Activated CD8-positive, alpha-beta memory T cell treated with anti-CD3 and anti-CD28 coated beads for 1 hour (primary cell): ENCODE measurements at places on chromosomes 5 and 9.

DNA sequence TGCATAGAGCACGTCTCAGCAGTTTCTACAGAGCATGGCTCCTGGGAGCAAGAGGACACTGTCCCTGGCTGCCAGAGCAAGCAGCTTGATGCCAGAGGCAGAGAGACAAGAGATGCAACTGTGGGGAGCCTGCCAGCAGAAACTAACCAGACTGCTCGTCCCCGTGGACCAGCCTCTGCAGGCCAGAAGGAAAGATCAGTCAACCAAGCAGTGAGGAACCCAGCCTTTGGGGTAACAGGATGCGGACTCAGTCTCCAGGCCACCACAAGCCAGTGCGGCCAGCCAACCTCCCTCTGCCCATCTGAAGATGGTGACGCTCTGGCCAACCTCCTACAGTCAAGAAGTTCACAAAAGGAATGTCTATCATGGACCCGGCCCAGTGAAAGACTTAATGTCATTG is 3.7 kb downstream of the SURF4 start:
- DNase-seq = no peak

- no peak for DNase-seq
Measured at GRCh38 chr9:37951671-37952449, 47.9 kb upstream of the SLC25A51 start.

GRCh38 chr5:159619826-159620225 is 289.5 kb upstream of the IL12B start:
- no peak for DNase-seq

GRCh38 chr9:38687389-38687842 is 32.5 kb downstream of the FAM240B start:
- DNase-seq = no peak

GRCh38 chr9:105413525-105413924 is 34.3 kb upstream of the FSD1L start:
- DNase-seq = no peak

DNA sequence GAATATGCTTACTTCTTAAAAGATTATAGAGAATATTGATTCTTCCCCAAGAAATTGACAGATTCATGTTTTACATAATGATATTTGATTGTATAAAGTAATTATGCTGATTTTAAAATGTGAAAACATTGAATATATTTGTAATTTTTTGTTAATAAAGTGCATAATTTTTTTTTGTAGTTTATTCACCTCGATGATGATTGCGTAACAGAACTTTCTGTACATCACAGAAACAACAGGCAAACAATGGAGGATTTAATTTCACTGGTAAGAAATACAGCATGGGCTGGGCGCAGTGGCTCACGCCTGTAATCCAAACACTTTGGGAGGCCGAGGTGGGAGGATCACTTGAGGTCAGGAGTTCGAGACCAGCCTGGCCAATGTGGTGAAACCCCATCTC is 70.1 kb downstream of the MELK start:
- no peak for DNase-seq

DNA sequence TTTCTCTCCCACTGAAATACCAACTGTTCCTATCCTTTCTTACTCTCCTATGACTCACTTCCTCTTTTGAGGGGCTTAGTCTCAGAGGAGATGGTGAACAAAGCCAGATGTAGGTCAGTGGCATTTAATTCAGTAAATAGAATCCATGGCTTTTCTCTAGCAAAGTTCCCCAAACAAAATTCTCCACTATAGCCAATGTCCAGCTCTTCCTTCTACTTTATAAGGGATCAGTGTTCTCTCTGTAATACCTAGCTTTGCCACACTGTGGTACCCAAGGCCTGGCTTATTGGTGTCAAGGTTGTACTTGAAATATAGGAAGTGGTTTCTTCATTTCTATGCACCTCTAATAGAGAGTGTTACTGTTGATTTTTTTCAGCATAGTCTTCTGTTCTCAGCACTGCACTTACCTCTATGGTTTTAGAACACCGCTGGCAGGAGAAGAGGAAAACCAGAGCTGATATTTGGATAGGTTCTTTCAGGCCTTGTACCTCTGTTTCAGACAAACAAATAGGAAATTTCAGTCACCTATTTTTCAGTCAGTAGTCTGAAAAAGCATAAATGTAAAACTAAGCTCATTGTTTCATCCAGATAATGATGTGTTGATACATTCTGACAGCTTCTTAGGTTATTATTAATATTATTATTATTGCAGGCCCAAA is 40.6 kb upstream of the ITGA2 start:
- peak; percentile 8 for DNase-seq

- no peak for DNase-seq
Measured at GRCh38 chr9:133073086-133074014, 11.6 kb downstream of the CEL start.

DNA sequence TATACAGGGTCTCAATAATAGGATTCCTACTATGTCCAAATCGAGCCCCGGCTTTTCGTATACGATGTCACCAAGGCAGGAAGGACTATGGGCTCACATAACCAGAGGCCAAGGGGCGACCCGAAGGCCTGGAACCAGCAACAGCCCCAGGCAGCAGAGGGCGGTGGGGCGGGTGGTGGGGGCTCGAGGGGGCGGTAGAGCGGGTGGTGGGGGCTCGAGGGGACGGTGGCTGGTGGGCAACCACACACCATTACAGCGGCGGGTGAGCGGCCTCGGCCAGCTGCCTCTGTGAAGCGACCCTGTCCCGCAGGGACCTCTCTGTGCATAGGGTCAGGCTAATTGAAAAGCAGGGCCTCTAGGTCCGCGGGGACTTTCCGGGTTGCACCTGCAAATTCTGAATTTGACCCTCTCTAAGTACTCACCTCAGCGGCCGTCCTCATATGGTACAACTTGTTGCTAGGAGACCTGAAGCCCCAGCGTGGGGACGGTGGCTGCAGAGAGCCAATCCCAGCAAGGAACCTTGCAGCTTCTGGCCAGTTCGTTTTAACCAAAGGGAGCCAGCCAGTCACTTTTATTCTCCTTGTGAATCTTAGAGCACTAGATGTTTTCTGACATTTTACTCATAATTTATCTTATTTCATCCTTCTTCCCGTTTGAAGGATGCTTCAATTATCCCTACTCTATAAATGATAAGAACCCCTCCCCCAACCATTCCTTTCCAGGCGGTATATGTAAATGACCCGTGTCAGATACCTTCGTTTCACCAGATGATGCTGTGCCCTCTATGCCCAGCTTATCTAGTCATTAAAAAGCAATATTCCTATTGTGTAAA is at the start of gene NME5:
NME5 (minus strand) TSS at position 480 of the 832 bp plus-strand sequence. CDS start 648 bp downstream, outside the sequence.
- DNase-seq = no peak

GRCh38 chr5:93395971-93396379 is 185.0 kb downstream of the NR2F1-AS1 start:
- no peak for DNase-seq

- DNase-seq = no peak
Measured at GRCh38 chr5:6734243-6734700, 21.0 kb downstream of the TENT4A start.

DNA sequence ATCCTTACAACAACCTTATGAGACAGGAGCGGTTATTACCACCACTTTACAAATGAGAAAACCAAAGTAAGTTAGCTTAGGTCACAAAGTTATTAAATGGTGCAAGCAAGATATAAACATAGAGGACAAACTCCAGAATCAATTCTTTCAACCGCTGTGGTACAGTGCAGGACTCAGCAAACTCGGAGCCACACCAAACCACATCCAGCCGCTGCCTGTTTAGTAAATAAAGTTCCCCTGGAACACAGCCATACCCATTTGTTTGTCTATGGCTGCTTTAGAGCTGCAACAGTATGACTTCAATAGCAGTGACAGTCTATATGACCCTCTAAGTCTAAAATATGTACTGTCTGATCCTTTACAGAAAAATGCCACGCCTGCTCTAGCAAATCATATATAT is 1567.2 kb upstream of the WWC1 start:
- DNase-seq = no peak

DNA sequence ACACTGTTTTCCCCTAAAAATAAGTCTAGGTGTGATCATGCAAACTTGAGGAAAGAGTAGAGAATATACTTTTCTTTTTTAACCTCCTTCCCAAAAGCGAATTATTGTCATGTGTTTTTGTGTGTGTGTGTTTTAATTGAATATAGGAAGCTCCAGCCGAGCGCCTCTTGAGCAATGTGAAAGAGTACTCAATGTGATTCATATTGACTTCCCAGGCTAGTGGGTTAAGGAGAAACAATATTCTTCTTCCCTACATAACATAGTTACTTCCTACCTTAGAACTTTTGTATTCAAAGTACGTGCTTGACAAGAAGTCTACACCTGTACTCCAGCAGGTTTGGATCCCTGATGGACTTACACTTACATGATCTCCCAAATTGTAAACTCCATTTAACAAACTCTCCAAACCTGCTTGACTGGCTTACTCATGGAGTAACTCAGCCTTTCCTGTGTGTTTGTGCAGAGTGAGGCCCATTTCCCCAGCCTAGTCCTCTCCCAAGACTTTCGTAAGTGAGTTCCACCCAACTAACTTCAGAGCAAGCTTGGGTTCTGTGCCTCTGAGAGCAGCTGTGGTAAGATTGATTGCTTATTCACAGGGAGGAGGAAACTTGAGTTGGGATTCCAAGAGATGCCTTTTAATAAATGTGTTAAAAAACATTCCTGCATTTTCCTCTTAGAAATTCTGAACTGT is 9.3 kb downstream of the SLC28A3 start:
- DNase-seq = no peak

DNA sequence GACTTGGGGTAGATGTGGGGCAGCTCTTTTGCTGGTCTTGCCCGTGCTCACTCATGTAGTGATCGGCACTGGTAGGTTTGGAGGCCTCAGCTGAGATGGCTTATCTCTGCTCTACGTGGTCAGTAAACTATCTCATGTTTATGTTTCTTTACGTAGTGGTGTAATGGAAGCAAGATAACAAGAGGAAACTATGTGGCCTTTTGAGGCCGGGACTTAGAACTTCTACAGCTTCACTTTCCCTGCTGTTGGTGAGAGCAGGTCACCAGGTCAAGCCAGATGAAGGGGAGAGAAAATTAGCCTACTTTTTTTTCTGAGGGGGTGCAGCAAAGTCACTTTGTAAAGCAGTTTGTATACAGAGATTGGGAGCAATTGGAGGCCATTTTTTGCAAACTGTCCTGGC is 8.5 kb downstream of the FOCAD start:
- no peak for DNase-seq

DNA sequence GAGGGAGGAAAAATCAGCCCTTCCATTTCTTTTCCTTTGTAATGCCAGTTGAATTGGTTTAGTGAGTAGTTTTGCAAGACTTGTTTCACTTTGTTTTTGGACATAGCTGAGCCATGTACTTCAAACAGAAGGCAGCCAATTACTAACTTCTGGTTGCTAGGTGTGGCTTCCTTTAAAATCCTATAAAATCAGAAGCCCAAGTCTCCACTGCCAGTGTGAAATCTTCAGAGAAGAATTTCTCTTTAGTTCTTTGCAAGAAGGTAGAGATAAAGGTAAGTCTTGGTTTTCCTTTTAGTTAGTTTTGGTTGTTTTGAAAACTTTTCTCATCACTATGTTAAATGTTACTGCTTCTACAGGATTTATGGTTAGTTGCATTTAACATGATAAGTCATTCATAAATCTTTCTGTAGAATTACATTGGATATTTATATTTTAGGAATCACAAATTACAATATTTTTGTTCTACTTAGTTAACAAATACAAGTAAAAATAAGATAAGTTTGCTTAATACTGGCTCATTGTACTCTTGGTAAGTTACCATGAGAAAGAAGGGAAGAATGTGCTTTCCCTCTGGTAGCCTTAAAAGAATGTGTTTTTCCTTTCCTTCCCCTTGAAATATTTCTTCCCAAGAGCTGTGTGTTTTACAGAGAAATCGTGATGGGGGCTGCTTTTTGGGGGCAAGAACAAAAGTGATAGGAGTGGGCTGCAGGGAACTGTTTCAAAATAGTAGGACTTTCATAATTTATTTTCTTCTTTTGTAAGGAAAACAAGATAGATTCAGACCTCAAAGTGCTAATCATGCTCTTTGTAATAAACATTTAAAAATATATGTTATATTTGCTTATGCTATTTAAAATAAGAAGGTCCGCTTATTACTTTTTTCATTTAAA is at the start of gene ANXA1:
ANXA1 (plus strand) TSS at position 213 of the 890 bp plus-strand sequence. CDS start 6,671 bp downstream, outside the sequence.
- no peak for DNase-seq

- no peak for DNase-seq
Measured at GRCh38 chr5:113612060-113612496, 98.6 kb downstream of the YTHDC2 start.

DNA sequence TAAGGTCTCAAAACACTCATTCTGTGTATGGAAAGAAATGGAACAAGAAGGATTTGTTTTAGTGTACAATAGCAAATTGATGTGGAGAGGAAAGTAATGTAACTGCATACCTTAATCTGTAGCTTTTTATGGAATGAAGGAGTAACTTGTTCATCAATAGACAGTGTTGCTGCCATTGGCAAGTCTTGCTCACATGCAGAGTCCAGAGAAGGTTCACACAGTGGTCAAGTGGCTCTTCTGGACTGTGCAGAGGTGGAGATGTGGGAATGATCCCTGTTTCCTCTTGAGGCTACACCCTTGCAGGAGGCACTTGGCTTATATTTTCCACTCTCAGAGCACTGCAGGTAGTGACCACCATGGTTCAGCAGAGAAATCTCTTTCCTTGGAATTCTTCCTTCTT is 132.9 kb upstream of the ANKH start:
- DNase-seq = no peak

- DNase-seq = no peak
Measured at GRCh38 chr5:60445921-60446320, 254.0 kb downstream of the DEPDC1B start.

GRCh38 chr5:172705576-172706084 is 64.6 kb downstream of the NEURL1B start:
- DNase-seq = no peak

DNA sequence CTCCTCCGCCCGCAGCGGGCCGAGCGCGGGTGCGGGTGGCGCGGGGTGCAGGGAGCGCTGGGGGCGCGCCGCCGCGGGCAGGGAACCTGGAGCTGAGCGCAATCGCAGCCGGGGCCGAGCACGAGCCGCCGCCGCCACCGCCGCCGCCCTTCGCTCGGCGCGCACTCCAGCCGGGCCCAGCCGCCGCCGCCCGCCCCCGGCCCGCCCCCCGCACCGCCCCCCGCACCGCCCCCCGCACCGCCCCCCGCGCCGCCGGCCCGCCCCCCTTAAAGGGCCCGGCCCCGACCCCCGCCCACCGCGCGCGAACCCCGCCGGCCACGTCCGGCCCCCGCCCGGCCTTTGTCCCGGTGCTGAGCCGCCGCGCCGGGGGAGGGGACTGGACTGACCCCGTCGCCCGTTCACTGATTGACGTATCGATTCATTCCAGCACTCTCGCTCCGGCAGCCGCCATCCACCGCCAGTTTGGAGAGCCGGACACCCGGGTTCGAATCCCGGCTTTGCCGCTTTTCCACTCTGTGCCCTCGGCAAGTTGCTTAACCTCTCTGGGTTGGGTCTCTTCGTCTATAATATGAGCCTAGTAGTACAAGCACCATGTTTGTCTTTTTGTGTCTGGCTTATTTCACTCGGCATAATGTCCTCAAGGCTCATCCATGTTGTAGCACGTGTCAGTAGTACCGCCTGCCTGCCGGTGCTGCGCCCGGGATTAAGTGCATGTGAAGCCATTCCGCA is at the start of gene SH3PXD2B:
SH3PXD2B (minus strand) TSS at position 168 of the 729 bp plus-strand sequence. CDS start 173 bp downstream, outside the sequence.
- DNase-seq = no peak
